ENCODE measurements at places on chromosomes 3 and 15. TPM values are rescaled to one million over a fixed set of nuclear protein-coding genes. Genes with fewer than 3 reads are reported as not detected.

NAALADL2 gene
- total RNA-seq: 0.23 TPM

WDR93 gene
- 0.13 TPM for total RNA-seq

TTLL13 gene
- total RNA-seq: 0.09 TPM

KIF7 gene
- total RNA-seq: 3.5 TPM

IGSF11 gene
- 5.6 TPM for total RNA-seq

MYD88 gene
- 26.6 TPM for total RNA-seq

MYZAP gene
- total RNA-seq: 1.2 TPM

IMPG2 gene
- total RNA-seq: not detected

PCYT1A gene
- total RNA-seq: 37.4 TPM

EFHB gene
- total RNA-seq: 0.72 TPM

EEF1AKMT4 gene
- 14.1 TPM for total RNA-seq

GRAMD1C gene
- 0.23 TPM for total RNA-seq

SLC9C1 gene
- total RNA-seq: not detected

DISP2 gene
- 1.9 TPM for total RNA-seq

USP13 gene
- total RNA-seq: 11.4 TPM

ADAMTS9 gene
- 0.92 TPM for total RNA-seq

ZCWPW2 gene
- 0.11 TPM for total RNA-seq
